ENCODE measurements at places on chromosomes 11 and 22.

DNA sequence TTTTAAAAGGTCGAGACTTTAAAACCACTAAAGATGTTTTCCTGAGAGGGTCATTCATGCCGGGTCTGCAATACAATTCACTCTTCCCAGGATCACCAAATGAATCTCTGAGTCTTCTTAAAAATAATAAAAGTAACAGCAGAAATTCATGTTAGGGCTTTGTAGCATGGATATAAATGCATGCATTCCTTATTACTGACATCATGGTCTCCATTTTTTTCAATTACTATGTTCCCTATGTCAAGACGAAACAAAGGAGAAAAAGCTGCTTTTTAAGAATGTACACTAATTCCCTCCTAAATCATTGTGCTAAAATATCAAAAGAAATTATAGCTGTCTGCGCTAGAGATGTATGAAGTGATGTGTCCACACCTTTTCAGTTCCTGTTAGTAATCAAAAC, 789.9 kb upstream of the LRRC4C start:
- no peak for DNase-seq

DNA sequence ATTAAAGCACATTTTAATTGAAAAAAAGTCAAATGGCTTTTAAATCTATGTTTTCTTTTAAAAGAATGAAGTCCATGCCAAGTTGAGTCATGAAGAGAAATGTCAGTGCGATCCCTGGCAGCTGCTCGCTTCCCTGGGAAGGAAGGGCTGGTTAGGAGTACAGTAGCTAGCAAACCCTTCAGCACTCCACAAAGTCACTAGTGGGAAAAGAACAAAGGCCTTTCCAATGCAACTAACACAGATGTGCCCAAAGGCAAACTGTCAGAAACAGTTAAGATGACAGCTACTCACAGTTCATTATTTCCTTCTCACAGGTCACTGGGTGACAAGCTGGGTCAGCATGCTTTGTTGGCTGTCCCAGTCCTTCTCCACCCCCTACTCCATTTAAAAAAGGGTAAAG, 308.7 kb downstream of the DCDC1 start:
- no peak for DNase-seq

- no peak for DNase-seq
These were observed 20.2 kb downstream of the RELT start for GRCh38 chr11:73396251-73396930.

GRCh38 chr11:45884596-45885185, 760 bp upstream of the MAPK8IP1 start:
- DNase-seq, result no peak

All from activated T-helper 2 cell treated with anti-CD3 and anti-CD28 coated beads, Interferon-gamma antibody, Interleukin-2, Interleukin-4, amounts not matched to agents 10 μg/mL and 5 μg/mL and 100 μg/mL, durations not matched to agents 14 hours and 24 hours and 36 hours (primary cell).